Fibroblast of the aortic adventitia (primary cell): ENCODE measurements at places on chromosomes 1 and 21. TPM values are rescaled to one million over a fixed set of nuclear protein-coding genes. Genes with fewer than 3 reads are reported as not detected.

DNA sequence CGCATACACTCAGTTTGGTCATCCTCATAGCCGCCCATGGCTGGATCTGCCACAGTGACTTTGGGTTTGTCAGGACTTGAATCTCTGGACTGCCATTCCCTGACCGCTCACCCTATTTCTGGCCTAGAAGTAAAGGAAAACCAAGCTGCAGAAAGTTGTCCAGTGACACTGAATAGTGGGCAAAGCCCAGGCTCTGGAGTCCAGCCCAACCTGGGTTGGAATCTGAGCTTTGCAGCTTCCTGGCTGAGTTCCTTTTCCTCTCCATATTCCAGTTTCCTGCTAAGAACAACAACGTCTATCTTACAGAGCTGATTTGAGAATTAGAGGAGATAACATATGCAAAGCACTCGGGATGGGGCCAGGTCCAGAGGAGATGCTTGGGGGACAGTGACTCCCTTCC is 15.6 kb upstream of the EIF4G3 start:
- DNase-seq, result no peak

DNA sequence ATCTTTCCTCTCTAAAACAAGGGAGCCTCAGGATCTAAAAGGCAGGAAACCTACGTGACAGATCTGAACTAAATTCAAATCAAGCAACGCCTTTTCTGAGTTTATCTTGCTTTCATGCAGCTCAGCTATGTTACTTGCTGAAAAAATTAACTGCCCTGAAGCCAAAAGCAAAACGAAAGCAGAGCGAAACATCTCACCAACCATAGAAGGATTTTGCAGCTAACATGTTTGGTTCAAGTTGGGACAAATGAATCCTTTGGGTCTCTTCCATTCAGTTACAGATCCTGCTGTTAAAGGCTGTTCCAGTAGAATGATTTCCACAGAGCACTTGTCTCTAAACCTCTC is 482 bp downstream of the SLC2A5 start:
- DNase-seq, result peak; percentile 70

- no peak for DNase-seq
Measured at GRCh38 chr1:218970397-218970990, 203.2 kb upstream of the LYPLAL1 start.

DNA sequence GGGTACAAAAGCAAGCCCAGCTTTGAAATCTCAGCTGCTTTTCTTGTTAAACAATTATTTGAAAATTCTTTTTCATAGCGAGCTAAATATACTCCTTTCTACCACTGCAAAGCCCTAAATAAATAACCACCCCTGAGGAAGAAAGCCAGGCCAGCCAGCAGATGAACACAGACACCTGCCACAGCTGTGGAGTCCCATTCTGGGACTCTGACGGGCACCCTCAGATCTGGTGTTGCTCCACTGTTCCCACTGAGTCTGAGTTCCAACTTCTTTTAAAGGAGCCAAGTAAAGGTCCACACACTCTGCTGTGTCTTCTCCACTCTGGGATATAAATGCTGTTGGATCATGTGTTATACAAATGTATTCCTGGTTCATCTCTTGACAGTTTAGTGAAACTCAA is 77.6 kb upstream of the COA6 start:
- DNase-seq, result no peak

DNA sequence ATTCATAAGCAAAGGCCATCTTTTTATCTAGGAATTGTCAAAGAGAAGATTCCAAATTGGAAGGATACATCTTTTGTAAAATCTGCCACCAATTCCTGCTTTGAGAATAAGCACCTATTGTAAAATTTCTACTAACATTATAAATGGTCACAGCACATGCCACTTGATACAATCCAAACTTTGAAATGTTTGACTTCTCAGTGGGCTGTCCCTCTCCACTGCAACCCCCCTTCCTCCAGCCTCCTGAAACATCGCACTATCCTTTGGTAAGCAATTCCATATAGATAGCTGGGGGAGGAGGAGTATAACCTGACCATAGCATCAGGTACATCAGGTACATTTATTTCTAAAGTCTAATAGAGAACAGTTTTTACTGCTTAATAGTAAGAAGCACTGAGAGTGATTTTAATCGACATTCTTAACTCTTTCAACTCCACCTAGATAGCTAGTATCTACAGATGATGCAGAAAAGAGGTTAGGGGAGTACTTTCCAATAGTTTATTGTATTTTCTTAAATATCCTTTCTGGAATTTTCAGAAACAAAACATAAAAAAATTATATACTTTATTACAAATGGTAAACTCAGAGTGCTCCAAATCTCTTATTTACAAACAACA is 2.9 kb downstream of the JUN start:
- peak; percentile 34 for DNase-seq

DNA sequence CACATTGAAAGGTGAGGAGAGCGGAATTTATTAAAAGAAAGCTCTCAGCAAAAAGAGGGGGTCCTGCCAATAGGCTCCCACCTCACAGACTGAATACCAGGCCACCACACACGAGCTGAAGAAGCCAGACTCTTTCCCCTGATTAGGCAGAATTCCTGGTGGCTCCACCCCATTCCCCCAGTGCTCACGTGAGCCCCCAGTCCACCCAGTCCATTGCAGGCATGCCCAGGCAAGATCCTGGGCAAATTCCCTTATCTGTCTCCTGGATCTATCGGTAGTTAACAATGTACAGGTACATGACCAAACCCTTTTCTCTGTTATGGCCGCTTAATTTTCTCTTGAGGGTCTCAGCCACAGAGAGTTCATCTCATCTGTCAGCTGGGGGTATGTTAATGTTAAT is 54.6 kb upstream of the BTG3 start:
- DNase-seq, result no peak

DNA sequence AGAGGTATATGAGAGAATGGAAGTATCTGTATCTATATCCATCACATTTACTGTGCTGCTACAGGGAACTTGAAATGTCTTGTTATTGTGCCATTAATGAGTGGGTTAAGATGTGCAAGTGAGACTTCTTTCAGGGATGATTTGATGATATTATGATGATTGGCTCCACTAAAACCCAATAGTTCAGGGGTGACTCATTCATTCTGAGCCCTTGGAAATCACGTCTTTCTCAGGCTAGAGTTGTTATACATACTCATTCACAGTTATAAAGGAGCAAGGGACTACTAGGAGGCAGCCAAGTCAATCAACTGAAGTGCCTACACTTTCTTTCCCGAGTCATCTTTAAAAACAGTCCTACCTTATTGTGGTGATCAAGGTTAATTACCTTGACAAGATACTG is 1109.8 kb upstream of the B3GALT2 start:
- DNase-seq, result no peak

DNA sequence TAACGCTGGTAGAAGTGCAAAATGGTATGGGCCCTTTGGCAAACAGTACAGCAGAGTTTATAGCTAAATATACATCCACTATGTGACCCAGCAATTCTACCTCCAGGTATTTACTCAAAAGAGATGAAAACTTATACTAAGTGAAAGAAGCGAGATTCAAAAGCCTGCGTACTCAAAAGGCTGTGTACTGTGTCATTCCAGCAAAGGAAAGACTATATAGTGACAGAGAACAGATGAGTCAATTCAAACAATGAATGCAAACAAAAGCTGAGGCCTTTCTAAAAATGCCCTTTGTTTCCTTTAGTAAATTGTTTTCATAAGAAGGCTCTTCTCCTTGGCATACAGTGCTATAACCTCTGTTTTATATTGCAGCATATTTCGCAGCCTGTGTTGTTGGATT is 268.8 kb upstream of the CSF3R start:
- DNase-seq, result no peak

- no peak for DNase-seq
Measured at GRCh38 chr1:2406451-2407041, 5.8 kb downstream of the PEX10 start.

DNA sequence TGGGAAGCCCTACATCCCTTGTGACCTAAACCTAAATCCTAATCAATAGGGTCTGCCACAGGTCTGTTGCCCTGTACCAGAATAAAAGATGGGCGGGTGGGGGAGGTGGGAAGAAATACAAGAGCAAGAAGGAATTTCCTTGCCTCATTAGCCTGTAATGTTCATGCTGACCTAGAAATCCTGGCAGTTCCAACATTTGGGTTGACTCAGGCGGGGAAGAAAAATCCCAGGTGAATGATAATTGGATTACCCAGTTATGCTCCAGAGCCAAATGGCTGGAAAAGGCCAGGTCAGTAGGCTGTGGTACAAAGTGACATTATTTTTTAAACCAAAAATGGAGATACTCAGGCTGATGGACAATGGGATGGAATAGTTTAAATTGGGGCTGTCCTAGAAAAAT is 27.3 kb upstream of the A3GALT2 start:
- DNase-seq, result peak; percentile 49

DNA sequence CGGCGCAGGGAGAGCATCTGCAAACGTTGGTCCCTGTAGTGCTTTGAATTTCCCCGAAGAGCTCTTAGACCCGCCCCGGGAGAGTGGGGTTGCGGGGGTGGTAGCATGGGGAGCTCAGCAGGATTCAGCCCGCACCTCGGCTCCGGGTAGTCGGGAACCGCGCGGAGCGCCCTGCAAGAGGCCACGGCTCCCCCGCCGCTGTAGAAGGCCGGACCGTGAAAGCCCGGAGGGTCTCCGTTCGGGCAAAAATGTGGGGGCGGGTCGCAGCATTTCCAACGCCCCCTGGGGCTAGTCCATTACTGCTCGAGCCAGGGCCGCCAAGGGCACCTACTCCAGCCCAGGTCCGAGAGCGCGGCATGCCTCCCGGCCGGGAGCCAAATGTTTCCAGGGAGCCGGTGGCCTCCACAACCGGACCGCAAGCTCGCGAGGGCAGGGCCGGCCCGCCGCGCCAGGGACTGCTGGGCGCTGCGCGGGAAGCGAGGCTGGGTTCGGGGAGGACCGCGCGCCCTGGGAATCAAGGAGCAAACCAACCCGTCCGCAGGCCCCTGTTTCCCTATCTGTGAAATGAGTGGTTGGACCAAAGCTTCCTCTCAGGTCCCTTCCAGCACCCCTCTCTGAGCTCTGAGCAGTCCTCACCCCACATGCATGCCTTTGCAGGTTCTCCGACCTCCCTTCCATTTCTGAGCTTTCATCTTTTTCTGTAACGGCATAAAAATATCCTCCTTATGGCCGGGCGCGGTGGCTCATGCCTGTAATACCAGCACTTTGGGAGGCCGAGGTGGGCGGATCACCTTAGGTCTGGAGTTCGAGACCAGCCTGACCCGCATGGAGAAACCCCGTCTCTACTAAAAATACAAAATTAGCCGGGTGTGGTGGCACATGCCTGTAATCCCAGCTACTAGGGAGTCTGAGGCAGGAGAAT is 775 bp upstream of the TMEM63A start:
- DNase-seq, result peak; percentile 41

- peak; percentile 38 for DNase-seq
Measured at GRCh38 chr1:26538480-26539412, 9.2 kb downstream of the RPS6KA1 start.

GRCh38 chr1:76418531-76418930 is 344.0 kb downstream of the ST6GALNAC3 start:
- DNase-seq, result no peak

- peak; percentile 24 for DNase-seq
Measured at GRCh38 chr1:241485554-241485992, 34.0 kb downstream of the FH start.

DNA sequence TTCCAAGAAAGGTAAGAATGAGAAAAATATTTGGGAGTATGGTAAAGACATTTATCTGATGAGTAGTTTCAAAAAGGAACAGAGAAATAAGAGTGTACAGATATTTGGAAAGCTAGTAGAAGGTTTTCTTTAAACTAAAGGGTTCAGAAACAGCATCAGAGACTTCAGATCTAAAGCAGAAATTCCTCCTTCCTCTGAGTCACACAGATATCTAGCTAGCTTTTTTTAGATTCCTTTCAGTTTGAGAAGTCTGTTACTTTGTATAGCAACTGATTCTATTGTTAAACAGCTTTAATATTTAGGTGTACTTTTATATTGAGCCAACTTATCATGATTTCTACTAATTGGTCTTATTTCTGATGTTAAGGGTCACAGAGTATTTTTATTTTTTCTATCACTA is 4.7 kb downstream of the AMY2B start:
- DNase-seq, result peak; percentile 31

- no peak for DNase-seq
Measured at GRCh38 chr1:1061682-1062345, 12.3 kb downstream of the RNF223 start.

The C1orf116 gene
- total RNA-seq, result under 0.01 TPM in 1 of 2 replicates, not detected in the other

The NT5C1A gene
- not detected in 2 replicates for total RNA-seq

The KLF18 gene
- not detected in 2 replicates for total RNA-seq

The ROR1 gene
- 18.8 and 31.7 TPM in 2 replicates for total RNA-seq

The ADGRL4 gene
- total RNA-seq, result 12.3 and 139 TPM in 2 replicates

The IFNGR2 gene
- 10.6 and 64.2 TPM in 2 replicates for total RNA-seq

The TMEM201 gene
- 2.8 and 8.9 TPM in 2 replicates for total RNA-seq

The DNAJC6 gene
- 0.49 and 0.72 TPM in 2 replicates for total RNA-seq

The NFYC gene
- total RNA-seq, result 13.2 and 23.1 TPM in 2 replicates

The GBP4 gene
- total RNA-seq, result 0.09 and 3.7 TPM in 2 replicates

The CYP4A22 gene
- not detected in 2 replicates for total RNA-seq

The TEKT2 gene
- 0.18 and 2.1 TPM in 2 replicates for total RNA-seq
